Epithelial cell of alveolus of lung (primary cell): ENCODE measurements at places on chromosomes 16 and 17. TPM values are rescaled to one million over a fixed set of nuclear protein-coding genes. Genes with fewer than 3 reads are reported as not detected.

SOST gene
- not detected in 2 replicates for total RNA-seq

CACNA1G gene
- under 0.01 and 0.96 TPM in 2 replicates for total RNA-seq

PAQR4 gene
- 6.7 and 13.7 TPM in 2 replicates for total RNA-seq

MYBBP1A gene
- total RNA-seq, result 35.1 and 54.8 TPM in 2 replicates

KRTAP1-5 gene
- total RNA-seq, result 10.1 TPM in 1 of 2 replicates, not detected in the other

CACNG4 gene
- 0.26 TPM in 1 of 2 replicates, not detected in the other for total RNA-seq

SERPINF2 gene
- 0.88 TPM in 1 of 2 replicates, not detected in the other for total RNA-seq

KRTAP2-3 gene
- 1.9 TPM in 1 of 2 replicates, not detected in the other for total RNA-seq

KRT27 gene
- total RNA-seq, result not detected in 2 replicates

ANKRD40 gene
- total RNA-seq, result 19.9 and 28.3 TPM in 2 replicates

DPEP2 gene
- total RNA-seq, result not detected in 2 replicates

SLC5A10 gene
- total RNA-seq, result not detected in 2 replicates

SMTNL2 gene
- under 0.01 and 10.9 TPM in 2 replicates for total RNA-seq

SLC5A11 gene
- 1.2 TPM in 1 of 2 replicates, not detected in the other for total RNA-seq

TERB1 gene
- total RNA-seq, result not detected in 2 replicates

C16orf96 gene
- total RNA-seq, result not detected in 2 replicates

APRT gene
- total RNA-seq, result 111 and 212 TPM in 2 replicates

C16orf54 gene
- total RNA-seq, result not detected in 2 replicates

RCVRN gene
- not detected in 2 replicates for total RNA-seq

ENDOV gene
- 9.8 and 21.2 TPM in 2 replicates for total RNA-seq

GUCY2D gene
- under 0.01 TPM in 1 of 2 replicates, not detected in the other for total RNA-seq

GAST gene
- not detected in 2 replicates for total RNA-seq

TNP2 gene
- total RNA-seq, result not detected in 2 replicates

KRTAP9-8 gene
- not detected in 2 replicates for total RNA-seq

LGALS9B gene
- not detected in 2 replicates for total RNA-seq

MEOX1 gene
- 0.13 TPM in 1 of 2 replicates, not detected in the other for total RNA-seq

PMFBP1 gene
- total RNA-seq, result 0.08 TPM in 1 of 2 replicates, not detected in the other

TBC1D3I gene
- total RNA-seq, result 0.39 TPM in 1 of 2 replicates, not detected in the other

AP2B1 gene
- 80.9 and 86.1 TPM in 2 replicates for total RNA-seq

OR3A3 gene
- total RNA-seq, result not detected in 2 replicates

KRTAP4-1 gene
- 0.13 TPM in 1 of 2 replicates, not detected in the other for total RNA-seq

LLGL1 gene
- total RNA-seq, result 45.4 and 50.0 TPM in 2 replicates

CETP gene
- total RNA-seq, result 0.40 and 0.91 TPM in 2 replicates

CNTD1 gene
- not detected in 2 replicates for total RNA-seq

YPEL3 gene
- 15.8 and 91.5 TPM in 2 replicates for total RNA-seq

PSMD3 gene
- total RNA-seq, result 127 and 134 TPM in 2 replicates

PERCC1 gene
- not detected in 2 replicates for total RNA-seq

TMEM220 gene
- 1.4 and 8.9 TPM in 2 replicates for total RNA-seq

CCDC200 gene
- not detected in 2 replicates for total RNA-seq

RNF222 gene
- not detected in 2 replicates for total RNA-seq

TCAP gene
- under 0.01 and 0.24 TPM in 2 replicates for total RNA-seq

TPSD1 gene
- not detected in 2 replicates for total RNA-seq

PRSS8 gene
- 4.1 TPM in 1 of 2 replicates, not detected in the other for total RNA-seq

PRRT2 gene
- total RNA-seq, result 2.5 and 26.6 TPM in 2 replicates

PDIA2 gene
- total RNA-seq, result 0.72 TPM in 1 of 2 replicates, not detected in the other

GLP2R gene
- total RNA-seq, result under 0.01 TPM in 1 of 2 replicates, not detected in the other
